ENCODE measurements at places on chromosomes 7 and 10. TPM values are rescaled to one million over a fixed set of nuclear protein-coding genes. Genes with fewer than 3 reads are reported as not detected.

DNA sequence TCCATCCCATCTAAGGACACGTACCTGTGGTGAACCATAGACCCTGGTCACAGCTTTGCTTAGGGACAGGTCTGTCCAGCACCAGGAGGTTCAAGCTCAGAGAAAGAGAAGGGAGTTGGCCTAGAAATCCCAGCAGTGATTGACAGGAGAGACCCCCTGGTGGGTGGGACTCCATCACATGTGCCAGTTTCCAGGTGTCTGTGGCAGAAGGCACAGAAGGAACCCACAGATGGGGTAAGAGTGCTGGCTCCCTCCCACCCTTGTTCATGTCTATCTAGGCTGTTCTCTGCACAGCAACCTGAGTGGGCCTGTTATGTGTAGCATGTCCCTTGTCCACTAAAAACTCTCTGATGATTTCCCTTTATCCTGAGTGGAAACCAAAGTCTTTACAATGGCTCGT, 54.0 kb upstream of the GRB10 start:
- DNase-seq: no peak
- no peaks in the 10 kb centered on the region for H3K27me3 ChIP-seq
- no peak overlapping the region for H3K4me3 ChIP-seq
- no peaks in the 10 kb centered on the region for H3K36me3 ChIP-seq

- H3K27me3 ChIP-seq: no peaks in the 10 kb centered on the region
- H3K27ac ChIP-seq: no peak overlapping the region
- no peaks in the 10 kb centered on the region for H3K36me3 ChIP-seq
- peaks cover 21% of the 10 kb centered on the region for H3K4me1 ChIP-seq
Observed at GRCh38 chr7:131014906-131015656, 281.1 kb upstream of the KLF14 start.

GRCh38 chr7:7848246-7848645, 120.3 kb upstream of the GLCCI1 start:
- no peak overlapping the region for H3K27ac ChIP-seq
- no peaks in the 10 kb centered on the region for H3K4me1 ChIP-seq
- H3K27me3 ChIP-seq: no peaks in the 10 kb centered on the region
- H3K4me3 ChIP-seq: no peak overlapping the region
- DNase-seq: no peak
- H3K36me3 ChIP-seq: no peaks in the 10 kb centered on the region

DNA sequence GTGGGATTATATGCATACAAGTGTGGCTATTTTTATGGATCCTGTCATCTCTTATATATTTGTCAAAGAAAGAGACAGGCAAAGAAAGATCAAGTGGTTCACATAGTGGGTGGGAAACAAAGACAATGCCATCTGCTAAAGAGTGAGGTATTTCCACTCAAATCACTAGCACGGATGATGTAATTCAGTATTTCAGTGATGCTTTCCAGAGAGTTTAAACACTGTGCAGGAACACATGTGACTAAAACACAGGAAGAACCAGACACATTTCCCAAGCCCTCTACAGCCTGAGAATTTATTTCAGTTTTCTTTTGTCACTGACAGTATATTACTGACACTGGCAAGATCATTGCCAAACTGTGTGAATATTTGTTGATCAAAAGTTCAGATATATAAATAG, 885.7 kb upstream of the CELF2 start:
- H3K27me3 ChIP-seq: no peaks in the 10 kb centered on the region
- DNase-seq: no peak
- no peak overlapping the region for H3K4me3 ChIP-seq
- H3K27ac ChIP-seq: no peak overlapping the region
- no peaks in the 10 kb centered on the region for H3K36me3 ChIP-seq

DNA sequence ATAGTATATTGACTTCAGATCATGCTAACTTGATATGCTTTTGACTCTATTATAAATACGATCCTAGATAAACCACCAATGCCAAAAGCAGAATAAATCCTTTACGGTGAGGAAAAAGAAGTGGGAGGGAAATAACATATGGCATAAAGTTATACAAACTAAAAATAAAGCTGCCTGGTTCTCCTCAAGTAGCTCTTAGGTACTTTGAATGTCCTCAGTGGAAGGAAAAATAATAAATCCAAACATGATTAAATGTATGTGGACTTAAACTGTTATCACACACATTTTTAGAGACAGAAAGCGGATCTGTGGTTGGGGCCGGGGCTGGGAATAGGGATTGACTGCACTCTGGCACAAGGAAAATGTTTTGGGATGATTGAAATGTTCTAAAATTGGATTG, 23.6 kb downstream of the EEPD1 start:
- no peaks in the 10 kb centered on the region for H3K36me3 ChIP-seq
- no peak overlapping the region for H3K27ac ChIP-seq
- no peak overlapping the region for H3K4me3 ChIP-seq
- no peaks in the 10 kb centered on the region for H3K27me3 ChIP-seq
- H3K4me1 ChIP-seq: no peaks in the 10 kb centered on the region
- no peak for DNase-seq

DNA sequence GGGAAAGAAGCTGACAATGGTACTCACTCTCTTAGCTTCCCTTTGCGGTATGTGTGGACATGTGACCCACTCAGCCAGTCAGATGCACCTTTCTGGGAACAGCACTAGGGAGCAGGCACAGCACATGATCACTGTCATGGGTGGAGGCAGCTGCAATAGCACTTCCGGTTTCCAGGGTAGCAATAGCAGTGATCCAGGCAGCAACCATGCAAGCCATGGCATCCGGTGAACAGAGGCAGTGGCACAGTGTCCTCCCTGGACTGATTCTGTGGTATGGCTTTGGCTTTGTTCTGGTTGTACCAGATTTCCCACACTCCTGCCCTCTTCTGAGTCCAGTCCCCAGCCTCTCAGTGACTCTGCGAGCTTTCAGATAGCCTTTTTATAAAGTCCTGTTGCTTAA, 86.8 kb upstream of the NAMPT start:
- no peaks in the 10 kb centered on the region for H3K4me1 ChIP-seq
- DNase-seq: no peak
- H3K36me3 ChIP-seq: no peaks in the 10 kb centered on the region
- H3K4me3 ChIP-seq: no peak overlapping the region
- no peak overlapping the region for H3K27ac ChIP-seq
- H3K27me3 ChIP-seq: no peaks in the 10 kb centered on the region

GRCh38 chr7:91201442-91202113, 62.7 kb upstream of the FZD1 start:
- H3K36me3 ChIP-seq: no peaks in the 10 kb centered on the region
- H3K4me3 ChIP-seq: no peak overlapping the region
- no peak for DNase-seq
- no peaks in the 10 kb centered on the region for H3K4me1 ChIP-seq

DNA sequence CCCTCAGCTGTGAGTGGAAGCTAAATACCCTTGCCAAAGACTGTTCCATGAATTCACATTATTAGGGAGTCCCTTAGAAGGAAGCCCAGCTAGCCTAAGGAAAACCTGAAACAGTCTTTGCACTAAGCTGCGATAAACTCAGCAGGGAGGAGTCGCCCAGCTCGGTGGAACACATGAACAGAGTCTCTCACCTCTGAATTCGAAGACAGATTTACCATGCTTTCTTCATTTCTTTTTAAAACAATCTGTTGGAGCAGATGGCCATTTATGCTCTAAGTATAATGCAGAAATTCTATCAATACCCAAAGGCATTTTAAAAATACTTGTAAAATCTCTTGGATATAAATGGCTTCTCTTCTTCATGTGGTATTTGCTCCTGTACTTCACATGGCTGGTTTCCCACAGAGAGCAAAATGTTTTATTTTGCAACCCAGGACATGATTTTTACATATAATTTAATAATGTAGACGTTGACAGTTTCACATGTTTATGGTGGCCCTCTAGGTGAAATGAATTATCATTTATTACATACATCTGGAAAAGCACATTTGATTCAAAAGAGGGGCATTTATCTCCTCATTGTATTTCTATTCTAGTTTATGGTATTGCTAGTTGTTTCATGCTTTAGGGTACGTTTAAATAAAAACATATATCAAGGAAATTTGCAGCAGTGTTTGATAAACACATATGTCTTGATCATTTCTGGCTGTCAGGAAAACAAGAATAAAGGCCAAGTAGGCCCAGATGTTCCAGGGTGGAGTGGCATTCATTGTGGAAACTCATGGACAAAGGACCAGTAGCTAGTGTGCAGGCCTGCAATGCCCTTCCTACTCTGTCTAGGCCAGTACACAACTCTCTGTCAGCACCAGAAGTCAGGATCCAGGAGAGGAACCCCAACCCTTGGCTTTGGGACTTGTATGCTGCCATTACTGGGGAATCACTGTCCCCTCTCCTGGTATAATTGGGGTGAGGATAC, 52.2 kb downstream of the LRGUK start:
- H3K36me3 ChIP-seq: no peaks in the 10 kb centered on the region
- no peak for DNase-seq
- no peaks in the 10 kb centered on the region for H3K27me3 ChIP-seq
- H3K4me1 ChIP-seq: no peaks in the 10 kb centered on the region

GRCh38 chr7:30968747-30969603, 5.2 kb downstream of the GHRHR start:
- no peak for DNase-seq
- H3K27ac ChIP-seq: no peak overlapping the region
- H3K36me3 ChIP-seq: no peaks in the 10 kb centered on the region
- peaks cover 44% of the 10 kb centered on the region for H3K27me3 ChIP-seq
- no peak overlapping the region for H3K4me3 ChIP-seq

DNA sequence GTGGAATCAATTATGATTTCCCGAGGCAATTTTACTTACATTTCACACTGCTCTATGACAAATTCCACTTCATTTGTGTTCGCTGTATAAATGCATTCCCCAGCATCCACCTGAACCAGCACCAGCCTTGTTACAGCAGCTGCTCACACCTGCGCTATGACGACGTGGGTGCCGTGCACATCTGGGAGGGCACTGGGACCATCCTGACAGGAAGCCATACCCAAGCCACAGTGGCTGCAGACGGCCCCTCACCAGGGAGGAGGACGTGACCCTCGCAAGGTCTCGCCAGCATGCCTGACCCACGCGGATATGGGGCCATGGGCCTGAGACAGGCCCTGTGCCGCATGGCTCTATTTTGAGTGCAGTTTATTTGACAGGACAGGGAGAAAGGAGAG, 201.3 kb downstream of the MAD1L1 start:
- H3K27me3 ChIP-seq: no peaks in the 10 kb centered on the region
- no peaks in the 10 kb centered on the region for H3K4me1 ChIP-seq
- no peaks in the 10 kb centered on the region for H3K36me3 ChIP-seq
- no peak overlapping the region for H3K4me3 ChIP-seq
- no peak for DNase-seq
- H3K27ac ChIP-seq: no peak overlapping the region

DNA sequence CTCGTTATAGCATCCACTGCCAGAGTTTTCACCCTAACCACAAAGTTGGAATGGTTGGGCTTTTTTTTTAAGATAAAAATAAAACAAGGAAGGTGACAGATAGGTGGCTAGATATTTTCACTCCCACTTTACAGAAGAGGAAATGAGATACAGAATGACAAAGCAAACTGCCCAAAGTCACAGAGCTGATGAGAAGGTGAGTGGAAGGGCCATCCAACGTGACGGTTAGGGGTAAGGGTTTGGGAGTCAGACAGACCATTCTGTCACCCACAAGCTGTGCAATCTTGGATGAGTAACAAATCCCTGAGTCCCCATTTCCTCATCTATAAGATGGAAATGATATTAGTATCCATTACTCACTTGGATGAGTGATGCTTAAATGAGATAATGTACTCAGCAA, 106.9 kb upstream of the PDLIM1 start:
- no peaks in the 10 kb centered on the region for H3K27me3 ChIP-seq
- no peak overlapping the region for H3K4me3 ChIP-seq
- H3K36me3 ChIP-seq: no peaks in the 10 kb centered on the region

GRCh38 chr7:30975256-30975899, 11.6 kb downstream of the GHRHR start:
- H3K4me1 ChIP-seq: no peaks in the 10 kb centered on the region
- no peak overlapping the region for H3K4me3 ChIP-seq
- H3K27ac ChIP-seq: no peak overlapping the region
- H3K27me3 ChIP-seq: peaks cover 58% of the 10 kb centered on the region

GRCh38 chr10:91190876-91191583, 29.4 kb upstream of the PCGF5 start:
- no peaks in the 10 kb centered on the region for H3K36me3 ChIP-seq
- H3K4me3 ChIP-seq: no peak overlapping the region
- H3K27ac ChIP-seq: peak overlapping the region; percentile 33
- peaks cover 14% of the 10 kb centered on the region for H3K4me1 ChIP-seq
- DNase-seq: peak; percentile 48
- H3K27me3 ChIP-seq: no peaks in the 10 kb centered on the region

- H3K27ac ChIP-seq: no peak overlapping the region
- H3K27me3 ChIP-seq: no peaks in the 10 kb centered on the region
- no peak for DNase-seq
- no peak overlapping the region for H3K4me3 ChIP-seq
Observed at GRCh38 chr10:82208726-82209125, 333.7 kb downstream of the NRG3 start.

- H3K4me3 ChIP-seq: peak within 1 kb of the TSS; percentile 98
- H3K36me3 ChIP-seq: no peaks in the 10 kb centered on the region
- peaks cover 10% of the 10 kb centered on the region for H3K4me1 ChIP-seq
- peak; percentile 17 for DNase-seq
- peak within 1 kb of the TSS; percentile 99 for H3K27ac ChIP-seq
- H3K27me3 ChIP-seq: no peaks in the 10 kb centered on the region
Observed at GRCh38 chr10:74150204-74150989, at the start of gene AP3M1. AP3M1 (minus strand) TSS chr10:74150828; CDS start chr10:74138379, 12,449 bp downstream.

- no peaks in the 10 kb centered on the region for H3K4me1 ChIP-seq
- peaks cover 4% of the 10 kb centered on the region for H3K36me3 ChIP-seq
- peak; percentile 38 for DNase-seq
Observed at GRCh38 chr7:92133133-92133736, 1.0 kb downstream of the CYP51A1 start.

DNA sequence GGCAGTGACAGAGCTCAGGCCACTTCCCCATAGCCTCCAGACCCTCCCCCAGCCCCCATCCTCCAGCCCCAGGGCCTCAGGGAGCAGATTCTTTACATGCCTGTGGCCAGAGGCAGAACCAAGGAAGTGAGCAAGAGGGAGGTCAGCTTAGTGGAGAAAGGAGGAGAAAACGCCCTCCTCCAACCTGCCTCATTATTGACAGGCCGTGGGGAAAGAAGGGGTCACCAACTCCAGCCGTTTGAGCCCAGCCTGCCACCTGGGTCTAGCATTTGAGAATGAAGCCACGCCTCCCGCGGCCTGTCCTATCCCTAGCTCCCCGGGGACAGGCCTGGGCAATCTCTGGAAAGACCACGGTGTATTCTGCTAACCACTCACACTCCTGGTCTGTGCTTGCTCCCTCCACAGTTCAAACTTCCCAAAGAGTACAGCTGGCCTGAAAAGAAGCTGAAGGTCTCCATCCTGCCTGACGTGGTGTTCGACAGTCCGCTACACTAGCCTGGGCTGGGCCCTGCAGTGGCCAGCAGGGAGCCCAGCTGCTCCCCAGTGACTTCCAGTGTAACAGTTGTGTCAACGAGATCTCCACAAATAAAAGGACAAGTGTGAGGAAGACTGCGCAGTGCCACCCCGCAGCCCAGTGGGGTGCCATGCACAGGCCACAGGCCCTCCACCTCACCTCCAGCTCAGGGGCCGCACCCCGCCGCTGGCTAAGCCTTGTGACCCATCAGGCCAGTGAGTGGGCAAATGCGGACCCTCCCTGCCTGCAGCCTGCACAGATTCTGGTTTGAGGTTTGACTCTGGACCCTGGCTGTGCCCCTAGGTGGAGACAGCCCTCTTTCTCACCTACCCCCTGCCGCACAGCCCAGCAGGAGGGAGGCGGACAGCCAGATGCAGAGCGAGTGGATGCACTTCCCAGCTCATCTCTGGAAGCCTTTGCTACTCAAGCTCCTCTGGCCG, 14.3 kb upstream of the TRIM8 start:
- H3K4me3 ChIP-seq: peak overlapping the region; percentile 22
- no peaks in the 10 kb centered on the region for H3K27me3 ChIP-seq
- DNase-seq: peak; percentile 92

The SPDYE2B gene
- total RNA-seq: not detected

The MIOS gene
- 16.4 TPM for total RNA-seq

The OR2A12 gene
- not detected for total RNA-seq

The PLA2G12B gene
- total RNA-seq: not detected

The SRRM3 gene
- total RNA-seq: 2.7 TPM

The SYT15B gene
- total RNA-seq: 1.5 TPM

The POLR2J3 gene
- 12.2 TPM for total RNA-seq

The IQUB gene
- 0.59 TPM for total RNA-seq

The PLPP4 gene
- total RNA-seq: 44.1 TPM
